Upper lobe of left lung (tissue), 6 donors: ENCODE measurements at places on chromosomes 3 and 15. TPM values are rescaled to one million over a fixed set of nuclear protein-coding genes. Genes with fewer than 3 reads are reported as not detected.

DNA sequence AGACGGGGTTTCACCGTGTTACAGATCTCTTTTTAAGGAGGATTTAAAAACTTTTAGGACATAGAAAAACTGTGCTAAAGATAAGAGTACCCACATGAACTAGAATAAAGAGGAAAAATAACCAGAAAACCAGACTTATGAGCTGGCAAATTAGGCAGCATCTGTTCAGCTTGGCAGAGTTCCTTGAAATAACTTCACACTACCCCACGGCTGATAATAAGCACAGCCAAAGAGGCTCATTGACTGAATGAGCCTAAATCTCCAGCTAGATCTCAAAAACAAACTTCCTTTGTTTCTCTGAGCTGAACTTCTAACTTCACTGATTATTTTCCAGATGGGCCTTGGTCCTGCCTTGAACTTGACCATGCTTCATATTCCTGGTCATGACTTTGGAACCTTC is 26.7 kb upstream of the PIK3R4 start:
- no peak for DNase-seq

Gene CELF6
- 0.61 TPM for total RNA-seq

GRCh38 chr15:74200871-74201419 is 1.6 kb downstream of the STRA6 start:
- DNase-seq: no peak

Gene LEKR1
- total RNA-seq: 1.0 TPM

Gene SIDT1
- 37.5 TPM for total RNA-seq

GRCh38 chr3:160478338-160478737 is 28.8 kb upstream of the TRIM59 start:
- DNase-seq: no peak

GRCh38 chr15:42576776-42577175 is 1.4 kb downstream of the STARD9 start:
- DNase-seq: no peak

DNA sequence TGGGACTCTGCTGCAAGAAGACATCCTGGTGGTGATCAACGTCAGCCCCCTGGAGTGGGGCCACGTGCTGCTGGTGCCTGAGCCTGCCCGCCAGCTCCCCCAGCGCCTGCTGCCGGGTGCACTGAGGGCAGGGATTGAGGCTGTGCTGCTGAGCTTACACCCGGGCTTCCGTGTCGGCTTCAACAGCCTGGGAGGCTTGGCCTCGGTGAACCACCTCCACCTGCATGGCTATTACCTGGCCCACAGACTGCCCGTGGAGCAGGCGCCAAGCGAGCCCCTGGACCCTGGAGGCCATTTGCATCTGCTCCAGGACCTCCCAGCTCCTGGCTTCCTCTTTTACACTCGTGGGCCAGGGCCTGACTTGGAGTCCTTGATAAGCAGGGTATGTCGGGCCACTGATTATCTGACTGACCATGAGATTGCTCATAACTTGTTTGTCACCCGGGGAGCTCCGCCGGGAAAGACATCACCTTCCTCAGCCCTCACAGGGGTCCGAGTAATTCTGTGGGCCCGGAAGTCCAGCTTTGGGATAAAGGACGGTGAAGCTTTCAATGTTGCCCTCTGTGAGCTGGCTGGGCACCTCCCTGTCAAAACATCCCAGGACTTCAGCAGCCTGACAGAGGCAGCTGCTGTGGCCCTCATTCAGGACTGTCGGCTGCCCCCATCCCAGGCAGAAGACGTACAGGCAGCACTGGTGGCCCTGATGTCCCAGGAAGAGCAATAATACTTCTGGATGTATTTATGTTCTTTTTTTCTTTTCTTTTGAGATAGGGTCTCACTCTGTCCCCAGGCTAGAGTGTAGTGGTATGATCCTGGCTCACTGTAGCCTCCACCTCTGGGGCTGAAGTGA is 7.6 kb downstream of the GDPGP1 start:
- no peak for DNase-seq
